PC-3 (cell line): ENCODE measurements at places on chromosomes 11 and 22. TPM values are rescaled to one million over a fixed set of nuclear protein-coding genes. Genes with fewer than 3 reads are reported as not detected.

DNA sequence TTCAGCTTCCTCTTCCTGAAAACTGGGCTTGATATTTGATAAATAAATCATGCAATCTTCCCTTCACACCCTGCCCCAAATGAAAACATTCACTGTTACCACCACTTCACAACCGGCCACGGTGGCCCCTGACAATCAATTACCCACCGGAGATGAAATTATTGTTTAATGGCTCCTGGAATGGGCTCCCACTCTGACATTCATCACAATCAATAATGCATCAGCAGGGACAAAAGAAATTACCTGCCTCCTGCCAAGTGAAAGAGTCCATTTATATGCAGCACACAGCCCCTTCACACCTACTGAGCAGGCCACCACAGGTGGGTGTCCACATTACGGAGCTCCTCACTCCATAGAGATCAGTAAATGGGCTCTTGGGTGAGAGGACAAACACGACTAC, 193.5 kb upstream of the SNX19 start:
- no peak overlapping the region for H3K27ac ChIP-seq
- H3K27me3 ChIP-seq = peaks cover 44% of the 10 kb centered on the region
- H3K36me3 ChIP-seq = no peaks in the 10 kb centered on the region

GRCh38 chr11:67289651-67290479, 762 bp downstream of the ANKRD13D start:
- H3K4me3 ChIP-seq = peak overlapping the region; percentile 85
- H3K27me3 ChIP-seq = no peaks in the 10 kb centered on the region
- DNase-seq = peak; percentile 28
- peak overlapping the region; percentile 21 for H3K27ac ChIP-seq
- H3K4me1 ChIP-seq = peaks cover 44% of the 10 kb centered on the region

- H3K4me1 ChIP-seq = no peaks in the 10 kb centered on the region
- no peak overlapping the region for H3K4me3 ChIP-seq
- no peaks in the 10 kb centered on the region for H3K36me3 ChIP-seq
Measured at GRCh38 chr11:95461858-95462257, 230.9 kb upstream of the SESN3 start.

- H3K27ac ChIP-seq = peak overlapping the region; percentile 95
- H3K36me3 ChIP-seq = peaks cover 10% of the 10 kb centered on the region; the same call in 1 of the 2 replicates
- peak; percentile 94 for DNase-seq
- H3K4me3 ChIP-seq = peak overlapping the region; percentile 67
- peaks cover 55% of the 10 kb centered on the region for H3K4me1 ChIP-seq
Measured at GRCh38 chr22:30422481-30423300, 2.9 kb upstream of the MTFP1 start.

DNA sequence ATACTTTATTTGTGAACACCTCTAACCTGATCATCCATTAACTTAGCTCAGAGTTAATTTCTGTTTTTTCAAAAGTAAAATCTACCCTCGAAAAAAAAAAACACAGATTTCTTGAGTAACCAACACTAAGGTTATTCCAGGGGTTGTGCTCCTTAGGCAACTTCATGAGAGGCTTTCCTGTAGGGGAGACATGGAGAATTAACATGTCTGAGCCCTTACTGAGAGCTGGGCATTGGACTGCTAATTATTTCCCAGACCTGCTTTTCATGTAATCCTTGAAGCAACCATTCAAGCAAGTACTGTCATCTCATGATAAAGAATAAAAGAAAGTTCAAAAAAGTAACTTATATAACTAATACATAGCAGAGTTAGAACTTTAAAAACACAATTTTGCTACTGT, 13.5 kb upstream of the UPB1 start:
- no peaks in the 10 kb centered on the region for H3K27me3 ChIP-seq
- DNase-seq = no peak
- no peaks in the 10 kb centered on the region for H3K36me3 ChIP-seq
- no peak overlapping the region for H3K4me3 ChIP-seq
- H3K4me1 ChIP-seq = peaks cover 15% of the 10 kb centered on the region

- peak overlapping the region; percentile 40 for H3K4me3 ChIP-seq
- H3K4me1 ChIP-seq = peaks cover 42% of the 10 kb centered on the region
- peak overlapping the region; percentile 99 for H3K27ac ChIP-seq
- H3K36me3 ChIP-seq = no peaks in the 10 kb centered on the region
Measured at GRCh38 chr11:35029979-35030682, 108.8 kb upstream of the CD44 start.

- H3K4me3 ChIP-seq = no peak within 1 kb of the TSS
- H3K36me3 ChIP-seq = no peaks in the 10 kb centered on the region
- no peaks in the 10 kb centered on the region for H3K27me3 ChIP-seq
- peak; percentile 9 for DNase-seq
- no peak within 1 kb of the TSS for H3K27ac ChIP-seq
- no peaks in the 10 kb centered on the region for H3K4me1 ChIP-seq
Measured at GRCh38 chr11:2301631-2302305, at the start of the genes C11orf21 and TSPAN32. TSS of gene C11orf21 (minus strand) at chr11:2301918. CDS start at chr11:2301808, 110 bp downstream. TSS of gene TSPAN32 (plus strand) at chr11:2302013. CDS start at chr11:2302150, 137 bp downstream.

DNA sequence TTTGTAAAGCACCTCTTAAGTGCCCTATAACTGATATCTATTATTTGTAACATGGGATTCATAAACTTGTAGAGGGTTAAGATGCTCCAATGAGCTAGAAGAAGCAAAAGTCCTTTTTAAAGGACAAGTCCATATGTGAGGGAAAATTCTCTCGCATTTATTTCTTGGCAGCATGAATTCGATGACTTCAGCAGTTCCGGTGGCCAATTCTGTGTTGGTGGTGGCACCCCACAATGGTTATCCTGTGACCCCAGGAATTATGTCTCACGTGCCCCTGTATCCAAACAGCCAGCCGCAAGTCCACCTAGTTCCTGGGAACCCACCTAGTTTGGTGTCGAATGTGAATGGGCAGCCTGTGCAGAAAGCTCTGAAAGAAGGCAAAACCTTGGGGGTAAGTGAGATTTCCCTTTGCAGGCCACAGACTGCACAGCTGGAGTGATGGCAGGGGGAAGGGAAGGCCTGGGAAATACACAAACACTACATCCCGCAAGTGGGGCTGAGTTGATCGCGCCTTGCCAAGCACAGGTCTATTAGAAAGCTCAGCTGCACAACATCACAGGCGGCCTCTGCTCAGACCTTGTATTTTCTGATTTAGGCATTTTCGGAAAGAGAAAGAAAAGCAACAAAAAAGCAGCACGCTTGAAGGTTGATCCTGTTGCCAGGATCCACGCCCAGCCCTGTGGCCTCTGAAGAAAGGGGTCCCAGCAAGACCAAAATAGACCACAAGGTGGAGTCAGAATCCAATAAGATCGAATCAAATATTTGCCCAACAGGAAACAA, 1.5 kb downstream of the MS4A8 start:
- peaks cover 44% of the 10 kb centered on the region; the same call in 1 of the 2 replicates for H3K27me3 ChIP-seq
- H3K4me1 ChIP-seq = 0 out of 2 replicates have a peak, but pooled peaks cover 4% of the 10 kb centered on the region
- no peak overlapping the region; the same call in 1 of the 2 replicates for H3K4me3 ChIP-seq
- no peaks in the 10 kb centered on the region for H3K36me3 ChIP-seq
- DNase-seq = peak; percentile 79
- H3K27ac ChIP-seq = no peak overlapping the region

DNA sequence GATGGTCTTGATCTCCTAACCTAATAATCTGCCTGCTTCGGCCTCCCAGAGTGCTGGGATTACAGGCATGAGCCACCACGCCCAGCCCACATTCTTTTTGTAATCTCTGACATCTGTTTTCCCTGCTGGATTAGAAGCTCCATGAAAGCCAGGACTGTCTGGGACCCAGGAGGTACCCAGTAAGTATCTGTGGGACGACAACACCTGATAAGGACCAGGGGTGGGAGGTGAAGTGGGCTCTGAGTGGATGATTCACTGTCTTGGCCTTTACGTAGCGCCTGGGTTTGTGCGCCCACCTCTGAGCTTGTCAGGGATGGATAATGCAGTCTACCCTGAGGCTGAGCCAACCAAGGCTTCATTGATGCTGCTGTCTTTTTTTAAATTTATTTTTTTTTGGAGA, 118.8 kb downstream of the ABTB2 start:
- DNase-seq = no peak
- H3K27ac ChIP-seq = no peak overlapping the region
- no peaks in the 10 kb centered on the region for H3K36me3 ChIP-seq
- H3K4me1 ChIP-seq = peaks cover 30% of the 10 kb centered on the region

DNA sequence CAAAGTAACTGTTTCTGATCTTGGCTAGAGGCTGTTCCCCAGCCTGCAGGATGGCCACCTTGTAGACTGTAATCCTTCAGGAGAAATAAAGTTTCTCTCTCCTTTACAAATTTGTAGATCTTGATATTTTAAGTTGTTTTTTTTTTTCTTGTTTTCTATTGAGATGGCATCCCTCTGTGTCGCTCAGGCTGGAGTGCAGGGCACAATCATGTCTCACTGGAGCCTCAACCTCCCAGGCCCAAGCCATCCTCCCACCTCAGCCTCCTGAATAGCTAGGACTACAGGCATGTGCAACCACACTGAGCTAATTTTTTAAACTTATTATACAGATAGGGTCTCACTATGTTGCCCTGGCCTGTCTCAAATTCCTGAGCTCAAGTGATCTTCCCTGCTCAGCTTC, 389.8 kb upstream of the LRRC4C start:
- DNase-seq = no peak
- H3K27ac ChIP-seq = no peak overlapping the region

- no peak overlapping the region for H3K4me3 ChIP-seq
- H3K4me1 ChIP-seq = no peaks in the 10 kb centered on the region
- no peaks in the 10 kb centered on the region for H3K36me3 ChIP-seq
- no peak for DNase-seq
- H3K27me3 ChIP-seq = no peaks in the 10 kb centered on the region
- no peak overlapping the region for H3K27ac ChIP-seq
Measured at GRCh38 chr22:22248878-22249277, 4.3 kb downstream of the VPREB1 start.

GRCh38 chr11:82899957-82900276, 313 bp downstream of the PRCP start:
- no peak for DNase-seq
- no peaks in the 10 kb centered on the region for H3K27me3 ChIP-seq
- no peak overlapping the region for H3K27ac ChIP-seq
- peaks cover 21% of the 10 kb centered on the region for H3K4me1 ChIP-seq
- H3K4me3 ChIP-seq = peak overlapping the region; percentile 83
- no peaks in the 10 kb centered on the region for H3K36me3 ChIP-seq

The OR5P2 gene
- total RNA-seq = not detected in 2 replicates

The PKNOX2 gene
- 0.12 TPM in 1 of 2 replicates, not detected in the other for total RNA-seq

The OR51B4 gene
- total RNA-seq = 0.11 TPM in 1 of 2 replicates, not detected in the other

The DAGLA gene
- total RNA-seq = 8.6 and 12.2 TPM in 2 replicates

The PRRG4 gene
- total RNA-seq = 12.9 and 17.9 TPM in 2 replicates
